ENCODE measurements at places on chromosomes 5 and 9.

DNA sequence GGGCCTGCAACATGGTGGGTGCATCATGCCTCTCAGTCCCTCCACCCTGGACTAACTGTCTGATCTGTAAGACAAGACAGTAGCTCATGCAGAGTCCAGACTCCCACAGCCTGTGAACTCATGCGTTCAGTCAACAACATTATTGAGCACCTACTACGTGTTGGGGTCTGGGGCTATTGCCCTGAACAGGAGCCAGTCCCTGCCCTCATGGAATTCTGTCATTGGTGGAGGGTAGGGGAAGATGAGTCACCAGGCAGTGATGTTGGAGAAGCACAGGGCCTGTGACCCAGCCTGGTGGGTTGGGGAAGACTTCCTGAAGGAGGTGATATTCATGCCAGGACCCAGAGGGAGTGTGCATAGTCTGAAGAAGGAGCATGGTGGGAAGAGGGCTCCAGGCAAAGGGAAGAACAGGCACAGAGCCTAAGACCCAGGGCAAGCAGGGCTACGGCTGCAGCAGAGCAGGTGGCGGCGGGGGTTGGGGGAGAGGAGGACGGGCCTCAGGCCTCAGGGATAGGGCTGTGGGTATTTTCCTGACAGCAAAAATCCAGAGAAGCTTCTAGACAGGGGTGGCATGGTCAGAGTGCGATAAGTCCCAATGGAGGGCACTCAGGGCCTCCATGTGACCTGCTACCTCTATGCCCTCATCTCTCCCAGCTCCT lies 26.7 kb upstream of the PSD2 start:
- no peak for DNase-seq

DNA sequence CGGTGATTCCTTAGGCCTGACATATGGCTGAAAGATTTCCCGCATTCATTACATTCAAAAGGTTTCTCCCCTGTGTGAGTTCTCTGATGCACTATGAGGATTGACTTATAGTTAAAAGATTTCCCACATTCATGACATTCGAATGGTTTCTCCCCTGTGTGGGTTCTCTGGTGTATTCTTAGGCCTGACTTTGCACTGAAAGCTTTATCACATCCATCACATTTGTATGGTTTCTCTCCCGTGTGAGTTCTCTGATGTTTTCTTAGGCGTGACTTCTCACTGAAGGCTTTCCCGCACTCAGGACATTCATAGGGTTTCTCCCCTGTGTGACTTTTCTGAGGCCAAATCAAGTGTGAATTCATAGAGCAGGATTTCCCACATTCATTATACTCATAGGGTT lies 35.8 kb downstream of the ZNF782 start:
- DNase-seq: no peak

DNA sequence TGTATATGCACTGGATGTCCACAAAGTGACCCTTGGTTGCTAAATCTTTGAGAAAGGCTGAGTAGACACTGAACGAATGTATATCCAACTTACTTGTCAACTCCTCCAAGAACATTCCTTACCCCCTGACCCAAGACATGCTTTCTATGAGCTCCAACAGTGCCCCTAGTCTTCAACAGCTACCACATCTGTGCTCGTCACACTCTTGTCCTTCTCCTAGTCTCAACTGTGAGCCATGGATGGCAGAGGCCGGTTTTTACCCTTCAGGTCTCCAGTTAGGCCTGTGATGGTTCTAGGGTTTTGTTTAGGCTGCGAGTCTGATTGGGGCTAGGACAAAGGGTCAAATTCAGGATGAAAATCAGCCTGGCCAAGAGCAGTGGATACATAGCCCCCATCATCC lies 19.0 kb upstream of the GPX3 start:
- DNase-seq: no peak

- DNase-seq: no peak
Measured at GRCh38 chr9:29038332-29038731, 1465.1 kb upstream of the C9orf72 start.

- DNase-seq: no peak
Measured at GRCh38 chr5:52582313-52582712, 205.4 kb upstream of the ITGA1 start.

Measured in GM10248 (cell line).